ENCODE measurements at places on chromosomes 5 and 9. TPM values are rescaled to one million over a fixed set of nuclear protein-coding genes. Genes with fewer than 3 reads are reported as not detected.

Gene TMEM252
- total RNA-seq = not detected

Gene OBP2B
- total RNA-seq = not detected

Gene HEMGN
- total RNA-seq = 0.34 TPM

Gene B4GALT1
- 74.7 TPM for total RNA-seq

GRCh38 chr9:111016426-111017045, 21.7 kb downstream of the LPAR1 start:
- no peak for DNase-seq

Gene IL4
- total RNA-seq = not detected

GRCh38 chr9:131411719-131412681, 18.1 kb downstream of the PRRC2B start:
- DNase-seq = no peak

- no peak for DNase-seq
Measured at GRCh38 chr5:137051161-137051560, 448.0 kb downstream of the SPOCK1 start.

GRCh38 chr5:65072850-65073249, 304.1 kb downstream of the CWC27 start:
- no peak for DNase-seq

DNA sequence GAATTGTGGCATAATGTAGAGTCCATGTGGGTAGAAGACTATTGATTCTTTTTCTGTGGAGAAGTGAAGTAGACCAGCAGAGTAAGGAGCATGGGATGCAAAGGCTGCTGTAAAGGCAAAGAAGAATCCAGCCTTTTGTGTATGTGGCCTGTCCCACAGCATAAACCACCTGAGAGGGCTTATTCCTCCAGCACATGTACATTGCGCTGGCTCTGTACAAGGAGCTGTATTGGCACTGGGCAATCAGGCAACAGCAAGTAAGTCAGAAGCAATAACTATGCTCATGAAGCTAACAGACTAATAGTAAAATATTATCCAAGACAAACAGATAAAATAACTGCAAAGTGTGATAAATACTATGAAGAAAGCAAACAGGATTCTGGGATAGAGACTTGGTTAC, 86.2 kb downstream of the LURAP1L start:
- no peak for DNase-seq

- peak; percentile 38 for DNase-seq
Measured at GRCh38 chr5:181224390-181225229, 1.5 kb downstream of the TRIM41 start.

GRCh38 chr5:125331987-125332598, 585.7 kb upstream of the ZNF608 start:
- DNase-seq = no peak

Gene SHOC1
- not detected for total RNA-seq
